Activated CD4-positive, alpha-beta T cell treated with anti-CD3 and anti-CD28 coated beads for 4 hours (primary cell): ENCODE measurements at places on chromosomes 5 and 9.

- DNase-seq: no peak
These were observed 28.5 kb upstream of the LRRC70 start for GRCh38 chr5:62550103-62550502.

DNA sequence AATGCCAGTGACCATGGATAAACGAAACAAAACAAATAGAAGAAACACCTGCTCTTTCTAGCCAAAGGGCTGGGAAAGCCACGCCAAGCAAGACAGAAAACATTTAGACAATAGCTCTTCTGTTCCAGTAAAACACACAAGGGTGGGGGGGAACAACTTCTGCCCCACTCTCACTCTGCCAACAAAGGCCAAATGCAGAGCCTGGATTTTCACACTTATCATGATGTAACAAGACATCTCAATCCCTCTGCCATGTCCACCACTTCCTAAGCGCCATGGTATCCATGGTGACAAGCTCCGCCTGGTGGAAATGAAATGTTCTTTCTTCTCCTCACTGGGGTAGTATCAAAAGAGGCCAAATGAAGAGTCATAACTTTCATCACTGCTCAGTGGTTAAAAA, 60.6 kb downstream of the DRD1 start:
- DNase-seq: no peak

DNA sequence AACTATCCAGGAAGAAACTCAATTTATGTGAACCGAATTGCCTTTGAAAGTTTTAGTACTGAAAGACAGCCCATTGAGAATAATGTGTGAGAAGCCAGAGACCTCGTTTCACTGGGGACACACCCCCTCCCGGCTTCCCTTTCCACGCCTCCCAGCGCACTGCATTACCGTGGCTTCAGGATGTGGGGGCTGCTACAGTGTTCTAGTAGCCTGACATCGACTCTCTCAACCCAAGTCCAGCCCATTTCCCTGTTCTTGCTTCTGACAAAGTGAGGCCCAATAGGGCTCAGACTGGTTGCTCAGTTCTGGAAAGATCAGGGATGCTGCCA, 3.5 kb downstream of the PAX5 start:
- DNase-seq: no peak

DNA sequence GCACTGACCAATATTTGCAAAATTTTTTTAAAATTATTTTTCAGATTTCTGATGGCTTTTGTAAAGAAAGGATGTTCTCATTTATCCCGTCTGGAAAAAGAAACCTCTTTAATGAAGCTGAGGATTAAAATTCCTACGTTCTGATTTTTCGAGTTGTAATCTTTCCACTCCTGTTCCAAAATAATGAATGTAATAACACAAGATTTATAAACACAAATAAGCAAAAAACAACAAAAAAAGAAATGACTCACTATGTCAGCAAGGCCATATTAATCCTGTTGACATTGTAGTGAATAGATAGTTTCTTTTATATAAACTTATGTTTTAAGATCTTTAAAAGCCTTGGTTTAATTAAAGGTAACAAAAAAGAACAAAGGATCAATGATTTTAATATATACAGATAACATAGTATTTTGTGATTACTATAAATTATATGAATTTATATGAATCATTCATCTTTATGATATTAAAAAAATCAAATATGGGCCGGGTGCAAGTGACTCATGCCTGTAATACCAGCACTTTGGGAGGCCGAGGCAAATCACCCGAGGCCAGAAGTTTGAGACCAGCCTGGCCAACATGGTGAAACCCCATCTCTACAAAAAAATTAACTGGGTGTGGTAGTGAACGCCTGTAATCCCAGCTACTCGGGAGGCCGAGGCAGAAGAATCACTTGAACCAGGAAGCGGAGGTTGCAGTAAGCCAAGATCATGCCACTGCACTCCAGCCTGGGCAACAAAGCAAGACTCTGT, 336.6 kb upstream of the DAB2 start:
- no peak for DNase-seq
